ENCODE measurements at places on chromosomes 12 and 14. TPM values are rescaled to one million over a fixed set of nuclear protein-coding genes. Genes with fewer than 3 reads are reported as not detected.

Gene NID2
- total RNA-seq: 0.89 TPM

Gene EML5
- total RNA-seq: 4.9 TPM

Gene LRRC43
- not detected for total RNA-seq

Gene CLEC9A
- not detected for total RNA-seq

Gene OVCH1
- not detected for total RNA-seq

Gene FOXM1
- total RNA-seq: 1.1 TPM

Gene ACSM4
- not detected for total RNA-seq

Data from T-cell (primary cell).